ENCODE measurements at places on chromosomes 5 and 9. TPM values are rescaled to one million over a fixed set of nuclear protein-coding genes. Genes with fewer than 3 reads are reported as not detected.

Gene SOX30
- 0.12 TPM for total RNA-seq

Gene PRUNE2
- 7.4 TPM for total RNA-seq

Gene FST
- 4.2 TPM for total RNA-seq

Gene NDST1
- 143 TPM for total RNA-seq

Gene GRIA1
- total RNA-seq: 21.9 TPM

Gene SPAG8
- 2.8 TPM for total RNA-seq

Gene MYMK
- total RNA-seq: not detected

All from upper lobe of right lung (tissue), 1 donor.